ENCODE measurements at places on chromosomes 3 and 15.

DNA sequence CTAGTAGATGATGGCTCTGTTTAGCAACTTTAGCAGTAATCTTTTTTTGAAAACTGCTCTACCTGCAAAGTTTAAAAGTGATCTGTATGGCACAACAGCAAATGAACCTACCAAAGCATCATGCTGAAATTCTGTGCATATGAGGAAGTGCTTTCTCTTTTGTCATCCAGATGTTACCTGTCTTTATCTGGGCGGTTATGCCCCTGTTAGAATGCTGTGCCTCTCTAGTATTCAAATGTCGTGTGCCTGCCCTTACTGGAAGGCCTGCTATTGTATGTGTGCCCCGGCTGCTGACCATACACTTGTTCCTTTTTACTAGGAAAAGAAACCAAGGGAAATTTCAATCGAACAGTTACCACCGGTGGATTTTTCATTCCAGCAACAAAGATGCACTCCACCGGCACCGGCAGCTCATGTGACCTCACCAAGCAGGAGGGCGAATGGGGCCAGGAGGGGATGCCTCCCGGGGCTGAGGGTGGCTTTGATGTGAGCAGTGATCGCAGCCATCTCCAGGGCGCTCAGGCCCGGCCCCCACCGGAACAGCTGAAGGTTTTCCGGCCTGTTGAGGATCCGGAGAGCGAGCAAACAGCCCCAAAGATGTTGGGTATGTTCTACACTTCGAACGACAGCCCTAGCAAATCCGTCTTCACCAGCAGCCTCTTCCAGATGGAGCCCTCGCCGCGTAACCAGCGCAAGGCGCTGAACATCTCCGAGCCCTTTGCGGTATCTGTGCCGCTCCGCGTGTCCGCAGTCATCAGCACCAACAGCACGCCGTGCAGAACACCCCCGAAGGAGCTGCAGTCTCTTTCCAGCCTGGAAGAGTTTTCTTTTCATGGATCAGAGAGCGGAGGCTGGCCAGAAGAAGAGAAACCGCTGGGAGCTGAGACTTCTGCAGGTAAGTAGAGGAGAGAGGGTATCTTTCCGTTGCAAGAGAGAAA lies 61.6 kb downstream of the TMEM39A start:
- DNase-seq: no peak

DNA sequence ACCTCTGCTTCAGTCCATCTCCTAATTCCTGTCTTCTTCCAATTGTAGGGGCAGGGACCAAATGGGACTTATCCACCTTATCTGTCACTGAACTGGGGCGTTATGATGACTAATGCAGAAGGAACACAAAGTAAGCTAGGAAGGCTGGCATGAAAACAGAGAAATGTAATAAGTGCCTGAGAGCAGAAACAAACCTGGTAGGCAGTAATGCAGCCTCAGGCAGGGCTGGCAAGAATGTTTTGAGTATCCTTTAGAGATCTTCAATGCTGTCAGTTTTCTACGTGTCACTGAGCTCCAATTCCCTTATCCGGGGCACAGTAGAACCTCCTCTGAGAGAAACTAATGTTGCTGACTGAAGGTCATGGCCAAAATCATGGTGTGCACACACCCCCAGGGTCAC lies 246.2 kb upstream of the TBL1XR1 start:
- DNase-seq: no peak

GRCh38 chr3:173045770-173046382 lies 95.2 kb downstream of the SPATA16 start:
- no peak for DNase-seq

- DNase-seq: no peak
These were observed 589 bp upstream of the SENP5 start for GRCh38 chr3:196867155-196867506.

DNA sequence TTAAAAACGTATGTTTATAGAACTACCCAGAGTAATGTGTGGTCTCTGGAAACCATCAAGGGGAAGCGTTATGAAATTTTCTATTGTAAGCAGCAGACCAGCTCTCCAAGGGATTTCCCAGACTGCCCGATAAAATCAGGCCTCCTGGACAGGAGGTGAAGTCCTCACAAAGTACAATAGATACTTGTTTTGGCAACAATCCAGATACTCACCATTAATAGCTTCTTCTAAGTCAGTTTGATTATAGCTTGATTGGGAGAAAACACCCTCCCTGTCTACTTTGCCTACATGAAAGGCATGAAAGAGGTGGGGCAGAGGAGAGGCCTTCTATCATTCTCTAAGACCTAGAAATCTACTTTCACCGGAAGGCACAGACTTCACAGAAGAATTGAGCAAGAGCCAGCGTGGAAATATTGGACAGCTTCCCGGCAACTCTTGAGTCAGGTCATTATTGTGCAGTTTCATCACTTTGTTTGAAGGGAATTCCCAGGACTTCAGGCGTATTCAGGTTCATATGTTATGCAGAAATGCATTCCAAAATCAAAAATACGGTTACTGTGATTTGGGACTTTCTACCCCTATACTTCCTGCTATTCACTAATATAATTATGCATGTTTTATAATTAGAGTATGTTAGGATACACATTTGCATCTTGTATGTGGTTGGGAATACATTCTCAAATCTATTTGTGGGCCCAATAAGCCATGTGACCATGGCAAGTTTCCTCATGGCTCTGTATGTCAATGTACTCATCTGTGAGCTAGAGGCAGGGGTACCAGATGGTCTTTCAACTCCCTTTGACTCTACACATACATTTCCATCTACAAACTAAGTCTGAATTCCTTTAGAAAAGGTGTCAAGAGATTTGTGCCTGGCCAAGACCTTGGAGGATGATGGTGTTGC lies 103.5 kb downstream of the CD47 start:
- peak; percentile 61 for DNase-seq
